ENCODE measurements at places on chromosomes 2 and 18.
A peak's percentile ranks its signal among the peaks of the same experiment; 100 is the strongest.

- no peak for DNase-seq
Observed at GRCh38 chr18:44093253-44093652, 587.4 kb upstream of the SETBP1 start.

DNA sequence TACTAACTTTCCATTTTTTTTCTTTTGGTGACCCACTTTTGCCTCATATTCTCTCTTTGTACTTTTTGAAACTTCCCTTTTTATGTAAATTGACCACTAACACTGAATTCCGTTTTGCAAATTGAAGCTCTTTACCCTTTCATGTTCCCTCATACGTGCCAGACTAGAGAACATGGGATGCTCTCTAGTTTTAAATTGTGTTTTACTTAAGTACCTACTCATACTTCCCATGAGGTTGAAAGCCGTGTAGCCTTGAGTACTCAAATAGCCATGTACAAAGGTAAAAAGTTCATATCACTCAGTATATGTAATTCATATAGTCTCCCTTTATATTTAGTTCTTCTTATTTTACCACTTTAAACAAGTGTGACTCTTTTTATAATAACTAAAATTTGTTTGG, 119.7 kb downstream of the PIK3C3 start:
- DNase-seq: no peak

GRCh38 chr2:171341394-171342066, 92.3 kb downstream of the METTL8 start:
- DNase-seq: no peak

- no peak for DNase-seq
Observed at GRCh38 chr2:73069041-73069854, 2.3 kb downstream of the SFXN5 start.

- peak; percentile 13 for DNase-seq
Observed at GRCh38 chr2:160703648-160704585, 210.3 kb upstream of the RBMS1 start.

GRCh38 chr18:56257205-56257604, 381.2 kb downstream of the TXNL1 start:
- DNase-seq: no peak

GRCh38 chr2:142693171-142693950, 184.1 kb upstream of the KYNU start:
- DNase-seq: no peak

- no peak for DNase-seq
Observed at GRCh38 chr2:1488181-1488671, 75.0 kb downstream of the TPO start.

GRCh38 chr2:128395196-128395595, 76.5 kb upstream of the HS6ST1 start:
- peak; percentile 7 for DNase-seq

GRCh38 chr2:96903815-96904214, 33.9 kb upstream of the SEMA4C start:
- DNase-seq: no peak

GRCh38 chr18:46497129-46497528, 159.9 kb downstream of the LOXHD1 start:
- peak; percentile 82 for DNase-seq

GRCh38 chr2:47304654-47305053, 98.3 kb upstream of the MSH2 start:
- no peak for DNase-seq

DNA sequence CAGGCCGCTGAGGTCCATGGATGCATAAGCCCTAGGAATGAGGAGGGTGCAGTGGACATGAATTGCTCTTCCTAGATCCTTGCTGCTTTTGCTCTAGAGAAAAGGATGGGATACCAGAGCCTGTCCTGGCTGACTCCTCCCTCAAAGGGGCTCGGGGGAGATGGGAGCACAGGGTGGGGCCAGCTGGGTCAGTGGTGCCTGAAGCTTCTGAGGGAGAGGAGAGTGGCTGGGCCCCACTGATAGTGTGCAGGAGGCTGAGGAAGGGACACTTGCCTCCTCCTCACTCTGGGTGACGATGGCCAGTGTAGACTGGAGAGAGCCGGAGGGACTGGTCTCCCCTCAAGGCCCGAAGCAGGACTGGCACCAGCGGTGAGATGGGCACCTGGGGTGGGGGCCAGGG, at the start of gene NT5DC4:
Gene NT5DC4 (plus strand): TSS at position 236 of the 400 bp plus-strand sequence. CDS start 60 bp downstream, at position 296.
- no peak for DNase-seq

- DNase-seq: no peak
Observed at GRCh38 chr2:225086915-225087314, 44.6 kb upstream of the DOCK10 start.

DNA sequence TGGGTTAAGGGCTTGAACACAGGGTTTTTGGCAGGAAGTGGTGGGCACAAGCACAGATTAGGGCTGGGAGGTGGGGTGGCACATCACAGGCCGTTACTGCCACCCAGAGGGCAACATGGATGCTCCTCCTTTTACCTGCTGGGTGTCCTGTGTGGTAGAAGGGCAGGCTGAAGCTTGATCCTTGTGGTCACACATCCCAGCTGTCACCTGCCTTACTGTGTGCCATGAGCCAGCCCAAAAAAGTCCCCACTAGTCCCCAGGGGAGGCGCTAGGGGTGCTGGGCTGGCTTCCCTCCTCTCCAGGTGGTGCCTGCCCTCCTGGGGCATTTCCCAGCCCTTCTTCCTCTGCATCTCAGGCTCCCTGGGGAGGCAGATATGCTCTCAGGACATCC, 50.5 kb upstream of the ALPP start:
- no peak for DNase-seq

GRCh38 chr2:207317378-207317984, 151.7 kb upstream of the KLF7 start:
- no peak for DNase-seq

DNA sequence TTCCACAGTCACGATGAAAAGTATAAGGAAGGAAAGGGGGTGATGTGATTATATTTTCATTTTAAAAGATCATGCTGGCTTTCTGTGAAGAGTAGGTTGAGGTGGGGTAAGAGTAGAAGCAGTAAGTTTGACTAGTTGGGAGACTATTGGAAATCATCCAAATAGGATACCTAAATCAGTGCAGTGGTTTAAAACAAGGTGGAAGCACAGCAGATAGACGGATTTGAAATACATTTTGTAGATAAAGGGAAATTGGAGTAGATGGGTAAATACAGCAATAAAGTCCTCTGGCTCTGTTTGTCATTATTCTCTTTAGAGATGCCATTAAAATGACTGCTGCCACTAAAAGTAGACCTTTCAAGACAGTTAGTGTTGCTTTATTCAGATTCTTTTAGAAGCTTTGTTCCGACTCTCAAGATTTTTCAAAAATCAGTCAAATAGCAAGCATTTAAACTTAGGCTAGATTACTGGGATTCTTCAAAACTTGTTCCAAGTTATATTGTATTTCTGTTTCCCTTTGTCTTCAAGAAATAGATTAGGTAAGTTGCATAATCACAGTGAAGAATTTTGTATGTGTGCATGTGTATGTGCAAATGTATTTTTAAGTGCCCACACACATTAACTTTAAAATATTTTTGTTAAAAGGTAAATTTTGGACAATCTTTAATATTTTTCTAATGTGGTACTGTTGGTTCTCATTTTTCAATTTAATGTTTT, 61.7 kb upstream of the DTNA start:
- DNase-seq: no peak

DNA sequence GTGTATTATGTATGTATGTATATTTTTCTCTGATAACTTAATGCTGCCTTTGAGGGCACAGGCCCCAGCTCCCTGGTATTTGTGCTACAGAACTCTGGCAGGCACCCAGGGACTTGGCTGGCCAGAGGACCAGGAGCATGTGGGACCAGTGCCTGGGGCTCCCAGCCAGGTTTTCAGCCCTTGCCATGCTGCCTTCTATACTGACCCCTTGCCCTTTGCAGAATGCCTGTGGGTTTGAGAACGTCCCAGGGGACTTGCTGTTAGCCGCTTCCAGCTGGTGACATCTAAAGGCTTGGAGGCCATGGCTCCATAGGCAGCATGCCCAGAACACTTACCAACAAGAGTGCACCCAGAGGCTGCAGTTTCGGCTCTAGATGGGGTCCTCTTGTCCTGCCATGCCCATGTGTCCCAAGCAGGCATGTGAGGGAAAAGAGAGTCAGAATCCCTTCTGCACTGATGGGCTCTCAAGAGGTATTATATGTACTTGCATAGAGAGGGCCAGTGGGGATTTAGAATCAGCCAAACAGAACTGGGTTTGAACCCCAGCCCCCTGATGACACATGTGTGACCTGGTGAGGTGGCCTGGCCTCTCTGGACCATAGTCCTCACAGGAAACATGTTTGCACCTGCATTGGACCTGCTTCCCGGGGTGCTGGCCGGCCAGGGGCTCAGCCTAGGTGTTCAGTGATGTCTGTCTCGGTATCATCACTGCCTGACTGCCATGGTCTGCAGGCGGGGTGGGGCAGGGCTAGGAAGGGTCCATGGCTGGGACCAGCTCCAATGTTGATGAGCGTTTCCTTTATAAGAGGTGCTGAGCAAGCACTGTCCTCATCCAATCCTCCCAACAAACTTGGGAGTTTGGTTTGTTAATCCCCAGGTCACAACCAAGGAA, 119.2 kb upstream of the FHL2 start:
- DNase-seq: no peak

DNA sequence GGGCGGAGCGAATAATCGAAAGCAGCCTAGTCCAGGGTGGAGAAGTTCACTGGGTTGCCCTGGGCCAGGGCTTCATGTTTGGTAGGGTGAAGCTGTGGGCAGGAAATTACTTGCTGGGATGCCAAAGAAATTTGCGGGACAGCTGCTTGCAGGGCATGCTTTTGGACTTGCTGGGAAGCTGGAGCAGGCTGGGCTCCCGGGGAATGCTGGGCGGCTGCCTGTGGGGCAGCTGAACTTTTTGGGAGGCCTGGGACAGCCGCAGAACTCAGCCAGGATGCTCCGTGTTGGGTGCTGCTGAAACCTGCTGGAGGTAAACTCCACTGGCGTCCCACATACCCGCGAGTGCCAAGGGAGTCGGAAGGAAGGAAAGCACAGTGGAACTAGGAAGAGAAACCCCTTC, 31.9 kb downstream of the ASB1 start:
- DNase-seq: no peak

- DNase-seq: no peak
Observed at GRCh38 chr2:218952160-218952559, 7.3 kb upstream of the CDK5R2 start.

- DNase-seq: no peak
Observed at GRCh38 chr2:195049372-195050031, 607.5 kb upstream of the SLC39A10 start.
